ENCODE measurements at places on chromosomes 3 and 15. TPM values are rescaled to one million over a fixed set of nuclear protein-coding genes. Genes with fewer than 3 reads are reported as not detected.

The MUC4 gene
- 0.05 TPM for total RNA-seq

The USP8 gene
- 24.6 TPM for total RNA-seq

The GOLGA6B gene
- total RNA-seq = not detected

The LINGO1 gene
- not detected for total RNA-seq

The RASL12 gene
- total RNA-seq = not detected

The GOLGA8T gene
- total RNA-seq = not detected

The P2RY13 gene
- not detected for total RNA-seq

The SYNPR gene
- not detected for total RNA-seq

The GOLGA8J gene
- total RNA-seq = not detected

The LRRC3B gene
- not detected for total RNA-seq

The PGBD4 gene
- 0.74 TPM for total RNA-seq

The BDH1 gene
- 12.4 TPM for total RNA-seq

The ITIH4 gene
- total RNA-seq = 0.02 TPM

The HCLS1 gene
- not detected for total RNA-seq

Data from M059J (cell line).